Activated CD4-positive, alpha-beta T cell treated with anti-CD3 and anti-CD28 coated beads, Interleukin-2, amount 50 U/mL, for 24 hours (primary cell): ENCODE measurements at places on chromosomes 11 and 22.

GRCh38 chr11:134413826-134414731, 2.0 kb upstream of the B3GAT1 start:
- no peak for DNase-seq

- no peak for DNase-seq
Measured at GRCh38 chr22:46509416-46510089, 27.9 kb downstream of the CELSR1 start.

DNA sequence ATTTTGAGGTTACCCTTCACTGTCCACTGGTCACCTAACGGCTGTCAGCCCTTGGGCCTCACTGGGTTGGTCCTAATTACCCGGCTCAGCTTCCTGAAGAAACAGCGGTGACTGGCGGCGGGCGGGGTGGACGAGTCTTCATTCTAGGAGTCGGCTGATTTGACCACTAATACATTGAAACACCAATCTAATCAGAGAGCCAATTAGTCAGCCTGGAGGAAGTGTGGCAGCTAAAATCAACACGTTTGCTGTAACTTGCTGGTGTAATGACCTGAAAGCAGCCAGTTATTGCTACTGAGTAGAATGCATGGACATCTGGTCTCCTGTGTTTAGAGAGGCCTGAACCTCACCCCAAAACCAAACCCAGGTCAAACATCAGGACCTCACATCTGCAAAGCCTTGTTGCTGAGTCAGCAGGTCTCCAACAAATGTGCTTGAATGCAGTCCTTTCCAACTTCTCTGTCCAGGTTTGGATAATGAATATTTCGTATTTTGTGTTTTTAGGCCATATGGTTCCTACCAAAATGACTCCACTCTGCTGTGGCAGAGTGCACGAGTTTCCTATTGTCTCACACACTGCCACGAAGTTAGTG, 496.4 kb downstream of the BRD1 start:
- no peak for DNase-seq

DNA sequence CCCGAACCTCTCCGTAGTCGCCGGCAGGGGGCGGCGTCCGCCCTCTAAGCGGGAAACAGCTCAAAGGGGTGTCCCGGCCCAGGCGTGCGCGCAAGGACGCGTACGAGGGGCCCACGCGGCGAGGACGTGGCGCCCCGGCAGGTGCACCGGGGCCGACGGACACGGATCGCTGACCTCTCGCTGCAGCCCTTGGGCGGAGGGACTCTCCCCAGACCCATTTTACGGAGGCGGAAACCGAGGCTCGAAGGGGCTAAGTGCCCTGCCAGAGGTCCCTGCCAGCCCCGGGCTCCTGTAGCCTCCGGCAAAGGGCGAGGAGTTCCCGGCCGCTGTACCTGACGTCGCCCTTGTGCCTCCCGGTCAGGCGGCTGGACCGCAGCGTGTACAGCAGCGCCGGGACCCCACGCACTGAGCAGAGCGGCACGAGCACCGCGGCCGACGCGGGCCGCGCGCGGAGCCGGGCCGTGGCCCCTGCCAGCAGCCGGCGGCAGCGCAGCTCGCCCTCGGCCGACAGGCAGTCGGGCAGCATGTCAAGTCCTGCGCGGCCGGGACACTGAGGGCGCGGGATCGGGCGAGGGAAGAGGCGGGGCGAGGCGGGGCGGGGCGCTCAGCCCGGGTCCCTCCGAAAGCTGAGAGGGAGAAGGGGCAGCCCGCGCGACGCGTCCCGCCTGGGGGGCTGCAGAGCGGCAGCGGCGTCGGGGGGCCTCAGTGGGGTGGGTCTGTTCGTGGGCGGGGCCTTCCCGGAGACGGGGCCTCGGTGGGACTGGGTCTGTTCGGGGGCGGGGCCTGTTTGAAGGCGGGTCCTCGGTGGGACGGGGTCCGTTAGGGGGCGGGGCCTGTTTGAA, at the start of gene NUDT8:
TSS of gene NUDT8 (minus strand) at position 552 of the 842 bp plus-strand sequence. CDS start at position 526, 26 bp downstream.
- DNase-seq = peak; percentile 73

- no peak for DNase-seq
Measured at GRCh38 chr11:2999464-2999998, 7.4 kb upstream of the NAP1L4 start.

GRCh38 chr11:44927174-44927661, 23.5 kb downstream of the TP53I11 start:
- DNase-seq = peak; percentile 52

DNA sequence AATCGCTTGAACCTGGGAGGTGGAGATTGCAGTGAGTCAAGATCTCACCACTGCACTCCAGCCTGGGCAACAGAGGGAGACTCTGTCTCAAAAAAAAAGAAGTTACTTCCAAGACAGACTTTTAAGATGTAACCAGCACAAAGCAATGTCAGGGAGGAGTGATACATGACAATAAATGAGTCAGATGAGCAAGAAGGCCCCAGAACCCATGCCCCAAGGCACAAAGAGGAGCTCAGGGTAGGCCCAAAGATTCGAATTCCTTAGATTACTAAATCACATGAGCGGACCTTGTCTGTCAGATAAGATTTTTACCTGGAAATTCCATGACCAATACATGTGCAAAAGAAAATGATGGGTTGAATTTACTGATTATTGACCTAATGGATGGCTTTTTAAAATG, 10.5 kb upstream of the JHY start:
- no peak for DNase-seq

- no peak for DNase-seq
Measured at GRCh38 chr11:61310749-61311148, 15.6 kb upstream of the VWCE start.

DNA sequence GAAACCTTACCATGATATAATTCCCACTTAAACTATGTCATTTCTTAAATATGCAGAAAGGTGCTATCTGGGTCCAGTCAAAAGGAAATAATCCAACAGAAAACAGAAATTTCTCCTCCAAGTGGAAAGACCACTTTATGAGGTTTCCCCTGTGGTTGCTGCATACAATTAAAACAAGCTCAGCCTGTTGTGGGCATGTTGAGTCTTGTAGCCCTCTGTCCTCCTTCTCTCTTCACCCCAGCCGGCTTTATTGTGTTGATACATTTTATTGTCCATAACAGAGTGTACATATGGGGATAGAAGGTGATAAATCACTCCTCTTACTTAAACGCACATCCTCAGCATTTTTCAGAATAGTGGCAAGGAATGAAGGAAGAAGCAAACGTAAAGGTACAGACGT, 126.0 kb upstream of the MTNR1B start:
- no peak for DNase-seq

DNA sequence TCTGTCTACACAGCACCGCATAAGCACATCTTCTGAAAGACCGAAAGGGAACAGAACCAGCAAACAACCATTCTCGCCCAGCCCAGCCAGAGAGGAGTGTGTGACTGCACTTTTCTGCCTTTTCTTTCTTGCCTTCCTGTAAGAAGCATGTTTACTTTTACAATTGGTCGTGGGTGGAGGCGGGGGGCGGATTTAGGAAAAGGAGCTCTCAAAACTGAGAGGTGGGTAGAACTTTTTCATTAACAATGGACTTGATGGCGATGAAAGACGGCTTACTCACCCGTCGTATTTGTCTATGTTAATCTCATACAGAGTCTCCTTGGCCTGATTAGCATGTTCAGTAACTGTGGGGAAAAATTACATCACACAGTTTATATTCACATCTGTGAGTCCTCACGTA, 27.2 kb downstream of the CERK start:
- DNase-seq = no peak

DNA sequence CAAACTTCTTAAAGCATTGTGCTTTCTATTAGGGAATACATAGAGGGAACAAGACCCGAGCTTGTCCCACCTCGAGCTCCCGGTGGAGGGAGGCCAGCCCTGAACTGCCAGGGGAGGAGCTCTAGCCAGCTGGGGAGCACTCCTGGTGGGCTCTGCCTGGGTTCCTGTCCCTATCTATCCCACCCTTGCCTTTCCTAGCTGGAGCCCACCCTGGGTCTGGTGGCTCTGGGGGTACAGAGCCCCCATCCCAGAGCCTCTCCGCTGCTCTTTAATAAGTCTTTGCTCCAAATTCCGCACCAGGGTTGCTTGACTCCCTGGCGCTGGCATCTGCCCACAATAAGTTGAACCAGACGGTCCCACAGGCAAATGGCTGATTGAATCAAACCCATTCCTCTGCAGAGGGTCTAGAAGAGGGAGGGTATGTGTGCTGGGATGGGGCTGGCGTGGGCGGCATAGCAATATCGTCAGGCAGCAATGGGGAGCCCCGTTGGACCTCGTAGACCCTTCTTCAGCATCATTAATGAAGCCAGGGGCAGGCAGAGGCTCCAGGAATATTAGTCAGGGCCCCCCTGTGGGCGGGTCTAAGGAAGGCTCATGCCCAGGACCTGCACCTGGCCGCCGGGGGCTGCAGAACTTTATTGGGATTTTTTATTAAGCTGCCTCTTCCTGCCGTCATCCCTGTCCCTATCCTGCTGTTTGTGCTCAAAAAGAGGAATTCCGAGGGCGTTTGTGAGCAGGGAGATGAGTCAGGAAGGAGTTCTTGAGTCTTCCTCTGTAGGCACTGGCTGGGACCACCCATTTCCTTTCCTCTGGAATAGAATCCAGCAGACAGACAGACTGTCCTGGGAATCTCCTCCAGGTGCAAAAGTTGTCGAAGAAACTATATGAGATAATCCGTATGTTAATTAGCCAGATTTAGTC, 38.5 kb upstream of the RIC3 start:
- DNase-seq = no peak

DNA sequence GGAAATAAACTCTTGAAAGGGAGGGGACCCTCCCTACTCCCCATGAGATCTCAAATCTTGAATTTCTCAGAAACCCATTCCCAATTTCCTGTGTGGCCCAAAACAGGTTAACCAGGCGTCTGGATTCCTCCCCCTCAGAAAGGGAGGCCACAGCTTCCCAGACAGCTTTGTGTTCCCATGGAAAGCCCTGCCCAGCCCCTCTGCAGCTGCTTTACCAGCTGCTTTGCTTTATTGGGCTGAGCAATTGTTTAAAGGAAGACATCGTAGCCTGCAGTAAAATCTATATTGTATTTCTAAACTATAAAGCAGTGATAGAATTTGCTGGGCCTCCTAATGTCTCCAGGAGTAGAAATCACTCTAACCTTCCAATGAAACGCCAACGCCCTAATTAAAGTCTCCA, 97.4 kb downstream of the CHST1 start:
- no peak for DNase-seq

DNA sequence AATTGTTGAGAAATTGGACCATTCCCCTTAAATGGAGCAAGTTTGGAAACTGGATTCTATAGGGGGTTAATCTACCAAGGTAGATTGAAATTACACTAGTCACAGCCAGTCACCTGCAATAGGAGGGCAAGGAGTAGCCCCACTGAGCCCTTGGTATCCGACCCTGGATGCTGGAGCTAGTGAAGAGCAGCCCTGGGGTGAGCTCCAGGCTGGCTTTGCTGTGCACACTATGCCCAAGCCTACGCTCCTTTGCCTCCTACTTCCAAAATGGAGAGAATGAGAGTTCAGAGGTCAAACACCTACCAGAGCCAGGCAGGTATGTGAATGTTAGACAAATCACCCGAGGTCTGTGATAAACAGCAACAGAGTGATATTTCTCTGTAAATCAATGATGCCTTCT, 23.7 kb downstream of the SNU13 start:
- DNase-seq = no peak

GRCh38 chr11:92130421-92130831, 94.2 kb upstream of the FAT3 start:
- DNase-seq = no peak

- peak; percentile 27 for DNase-seq
Measured at GRCh38 chr11:17730608-17731462, 3.7 kb upstream of the KCNC1 start.

DNA sequence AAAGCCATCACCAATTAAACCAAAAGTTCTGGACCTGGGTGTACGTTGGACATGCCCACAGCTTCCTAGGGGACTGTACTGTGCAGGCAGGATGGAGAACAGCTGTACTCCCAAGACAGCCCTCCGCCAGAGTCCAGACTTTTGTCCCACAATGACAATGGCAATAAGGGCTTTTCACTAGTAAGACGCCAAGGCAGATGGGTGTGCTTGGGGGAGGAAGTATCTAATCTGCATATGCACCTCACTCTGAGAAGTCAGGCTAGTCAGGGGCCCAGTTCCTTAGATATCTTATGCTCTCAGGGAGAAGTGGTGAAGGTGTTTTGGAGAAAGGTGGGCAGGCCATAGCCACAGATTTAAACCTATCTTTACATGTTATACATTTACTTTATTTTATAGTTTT, 85.1 kb upstream of the USP47 start:
- DNase-seq = no peak

DNA sequence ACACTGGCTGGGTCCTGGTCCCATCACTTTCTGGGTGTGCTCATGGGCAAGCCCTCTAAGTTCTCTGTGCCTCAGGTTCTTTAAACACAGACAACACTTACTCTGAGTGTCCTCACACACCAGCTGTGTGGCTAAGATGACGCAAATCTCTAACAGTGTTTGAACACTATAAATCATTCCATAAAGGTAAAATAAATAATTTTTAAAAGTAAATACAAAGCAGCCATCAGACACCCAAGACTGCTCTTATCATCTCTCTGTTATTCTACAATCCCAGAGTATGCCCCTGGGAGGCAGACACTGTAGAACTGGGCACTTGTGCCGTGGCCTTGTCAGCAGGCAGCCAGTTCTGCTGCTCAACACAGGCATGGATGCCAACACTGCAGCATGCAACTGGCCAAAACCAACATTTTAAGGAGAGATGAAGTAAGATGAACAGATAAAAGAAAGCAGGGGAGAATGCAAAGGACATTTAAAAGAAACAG, 56.8 kb downstream of the RPL27A start:
- no peak for DNase-seq

- DNase-seq = no peak
Measured at GRCh38 chr11:99320769-99321290, 300.1 kb downstream of the CNTN5 start.

DNA sequence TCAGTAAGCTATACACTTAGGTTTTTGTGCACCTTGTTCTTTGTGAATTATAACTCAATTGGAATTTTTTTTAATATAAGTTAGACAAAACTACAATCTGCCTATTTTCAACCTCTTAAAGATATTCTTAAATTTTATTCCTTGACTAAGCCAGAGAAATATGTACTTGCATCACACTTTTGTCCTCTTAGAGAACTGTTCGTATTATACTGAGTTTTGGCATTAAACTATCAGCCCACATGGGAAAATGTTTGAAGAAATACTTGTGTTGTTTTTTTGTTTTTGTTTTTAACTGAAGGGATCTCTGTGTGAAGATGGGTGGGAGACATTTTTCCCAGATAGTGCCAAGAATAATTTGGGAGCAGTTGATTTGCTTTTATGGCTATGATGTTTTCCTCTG, 25.3 kb downstream of the CEP295 start:
- DNase-seq = no peak

DNA sequence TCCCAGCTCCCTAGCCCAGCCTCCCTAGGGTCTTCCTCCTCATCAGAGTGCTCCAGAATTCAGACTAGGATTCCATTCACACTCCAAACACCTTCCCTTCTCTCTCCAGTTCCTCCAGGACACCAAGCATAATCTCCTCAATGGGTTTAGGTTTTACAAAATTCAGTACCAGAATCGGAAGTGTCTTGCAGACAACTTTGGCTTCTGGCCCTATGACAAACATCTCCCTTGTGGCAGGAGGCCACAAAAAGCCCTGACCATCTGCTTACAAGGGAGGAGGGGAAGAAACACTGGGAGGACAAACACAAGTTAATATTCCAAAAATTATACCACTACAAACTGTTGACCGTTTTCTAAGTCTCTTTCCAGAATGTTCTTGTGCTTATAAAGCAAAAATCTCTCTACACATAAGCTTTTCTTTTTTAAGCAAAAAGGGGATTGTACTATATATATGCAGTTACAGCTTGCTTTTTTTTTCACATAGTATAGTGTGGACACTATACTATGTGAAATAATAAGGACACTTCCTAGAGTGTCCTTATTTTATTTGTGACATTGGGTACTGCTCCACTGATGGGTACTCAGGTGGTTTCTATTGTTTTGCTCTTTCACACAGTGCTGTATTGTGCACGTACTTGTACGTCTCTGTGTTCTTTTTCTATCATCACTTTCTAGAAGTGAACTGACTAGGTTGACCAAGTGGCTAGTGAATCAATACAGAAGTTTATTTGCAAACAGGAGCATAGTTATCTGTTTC, 78.7 kb downstream of the BDNF start:
- DNase-seq = no peak
